Activated T-helper 1 cell treated with anti-CD3 and anti-CD28 coated beads, Interleukin-2, amount 50 U/mL, for 16 hours (primary cell): ENCODE measurements at places on chromosomes 16 and 17.

- no peak for DNase-seq
These were observed 108.3 kb upstream of the ZNF750 start for GRCh38 chr17:82948081-82948511.

- DNase-seq = no peak
These were observed 19.1 kb downstream of the ITPRIPL2 start for GRCh38 chr16:19132898-19133297.

DNA sequence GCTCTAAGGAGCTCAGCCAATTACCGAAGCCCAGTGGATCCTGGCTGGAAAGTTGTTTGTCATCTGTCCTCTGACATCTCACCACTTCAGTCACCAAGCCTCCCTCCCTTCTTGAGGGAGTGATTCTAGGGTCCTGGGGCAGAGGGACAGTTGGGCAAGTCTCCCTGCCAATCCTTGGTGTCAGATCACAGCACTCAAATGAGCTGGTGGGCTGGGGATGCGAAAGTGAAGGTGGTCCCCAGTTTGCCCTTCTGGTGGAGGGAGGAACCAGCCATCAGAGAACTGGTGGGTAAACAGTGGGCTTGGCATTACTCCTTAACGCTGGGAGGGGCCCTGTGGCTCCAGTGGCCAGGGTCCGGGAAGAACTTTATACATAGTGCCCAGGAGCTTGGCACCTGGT, 4.4 kb upstream of the CALB2 start:
- DNase-seq = no peak

GRCh38 chr17:39767147-39767546, 29.4 kb downstream of the GRB7 start:
- no peak for DNase-seq
